ENCODE measurements at places on chromosomes 1 and 21.

- DNase-seq = no peak
Observed at GRCh38 chr1:178337091-178337706, 159.6 kb downstream of the CLEC20A start.

DNA sequence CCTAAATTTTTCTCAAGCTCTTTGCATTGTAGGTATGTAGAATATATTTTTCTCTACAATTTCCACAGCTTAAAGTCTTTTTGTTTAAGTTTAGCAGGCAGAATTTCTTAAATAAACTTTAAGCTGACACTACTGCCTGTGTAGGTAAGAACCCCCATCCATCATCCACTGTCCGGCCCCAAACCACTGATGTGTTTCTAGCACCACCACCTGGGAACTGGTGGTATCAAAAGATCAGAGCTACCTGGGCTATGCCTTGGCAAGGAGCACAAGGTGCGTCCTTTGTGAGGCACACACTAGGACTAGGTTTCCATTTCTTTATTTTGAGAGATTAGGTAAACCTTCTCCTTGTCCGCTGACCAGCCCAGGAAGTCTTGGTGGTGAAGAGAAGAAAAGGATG is 10.5 kb upstream of the LELP1 start:
- no peak for DNase-seq

GRCh38 chr1:222285526-222285925 is 262.4 kb downstream of the HHIPL2 start:
- DNase-seq = no peak

GRCh38 chr1:203152158-203153034 is 23.2 kb downstream of the MYBPH start:
- DNase-seq = no peak

- DNase-seq = no peak
Observed at GRCh38 chr1:204150702-204151551, 917 bp downstream of the ETNK2 start.

GRCh38 chr1:46246548-46247435 is 771 bp upstream of the RAD54L start:
- no peak for DNase-seq

GRCh38 chr1:6260961-6261614 is at the start of gene GPR153:
TSS of gene GPR153 (minus strand) at chr1:6261098. CDS start at chr1:6254905, 6,193 bp downstream.
- DNase-seq = no peak

DNA sequence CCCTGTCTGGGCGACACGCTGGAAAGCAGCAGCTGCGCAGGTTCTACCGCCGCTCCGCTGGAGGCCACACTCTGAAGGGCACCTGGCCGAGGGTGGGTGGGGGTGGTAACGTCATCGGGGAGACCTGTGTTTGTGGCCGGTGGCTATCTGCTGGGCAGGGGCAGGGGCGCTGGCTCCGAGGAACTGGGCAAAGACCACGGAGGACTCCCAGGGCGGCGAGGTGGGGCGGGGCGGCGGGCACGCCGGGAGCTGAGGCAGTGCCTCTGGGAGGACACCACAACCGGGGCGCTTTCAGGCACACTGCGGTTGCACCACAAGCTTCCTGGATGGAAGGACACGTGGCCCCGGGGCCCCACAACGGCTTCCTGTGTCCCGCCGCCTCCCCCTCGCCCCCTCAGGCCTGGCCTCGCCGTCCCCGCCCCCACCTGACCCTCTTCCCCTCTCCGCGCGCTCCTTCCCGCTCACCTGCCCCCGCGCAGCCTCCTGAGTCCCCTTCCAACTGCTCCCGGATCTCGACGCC is 3.3 kb upstream of the DENND2D start:
- no peak for DNase-seq

DNA sequence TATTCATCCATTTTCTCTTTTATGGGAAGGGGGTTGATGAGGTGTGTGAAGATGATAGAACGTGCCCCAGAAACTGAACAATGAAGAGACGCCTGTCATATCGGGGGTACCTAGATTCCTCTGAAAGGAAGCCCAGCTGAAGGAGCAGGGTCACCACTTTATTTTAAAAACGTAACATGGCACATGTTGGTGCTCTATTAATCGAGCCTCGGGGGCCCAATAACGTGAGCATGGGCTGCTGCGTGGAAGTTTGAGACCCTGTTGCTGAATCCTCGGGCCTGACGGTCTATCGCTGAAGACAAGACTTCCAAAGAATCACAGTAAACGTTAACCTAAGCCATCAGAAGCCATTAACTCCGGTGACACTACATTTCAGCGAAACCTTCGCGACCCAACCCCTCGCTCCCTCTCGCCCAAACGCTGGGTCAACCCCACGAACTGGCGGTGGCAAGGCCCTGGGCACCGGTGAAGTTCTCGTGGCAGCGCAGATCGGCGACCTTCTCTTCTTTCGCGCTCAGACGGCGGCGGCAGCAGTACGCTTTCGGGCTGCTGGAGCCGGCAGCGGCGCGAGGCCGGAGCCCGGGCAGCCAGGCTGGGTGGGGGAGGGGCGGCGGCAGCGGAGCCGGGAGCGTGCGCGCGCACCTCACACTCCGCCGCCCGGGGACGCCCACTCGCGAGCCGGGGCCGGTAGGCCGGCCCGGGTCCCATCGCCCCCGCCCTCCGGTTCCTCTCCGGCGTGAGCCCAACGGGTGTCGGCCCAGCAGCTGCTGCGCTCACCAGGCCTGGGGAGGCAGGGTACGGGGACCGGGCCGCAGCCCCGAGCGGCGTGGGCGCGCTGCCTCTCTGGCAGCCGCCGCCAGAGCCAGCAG is 838 bp upstream of the MAN1A2 start:
- no peak for DNase-seq

- no peak for DNase-seq
Observed at GRCh38 chr1:219442611-219443061, 170.3 kb downstream of the ZC3H11B start.

GRCh38 chr1:209620487-209620884 is 31.7 kb downstream of the LAMB3 start:
- DNase-seq = no peak

GRCh38 chr21:46388896-46389295 is 64.9 kb downstream of the PCNT start:
- DNase-seq = no peak

DNA sequence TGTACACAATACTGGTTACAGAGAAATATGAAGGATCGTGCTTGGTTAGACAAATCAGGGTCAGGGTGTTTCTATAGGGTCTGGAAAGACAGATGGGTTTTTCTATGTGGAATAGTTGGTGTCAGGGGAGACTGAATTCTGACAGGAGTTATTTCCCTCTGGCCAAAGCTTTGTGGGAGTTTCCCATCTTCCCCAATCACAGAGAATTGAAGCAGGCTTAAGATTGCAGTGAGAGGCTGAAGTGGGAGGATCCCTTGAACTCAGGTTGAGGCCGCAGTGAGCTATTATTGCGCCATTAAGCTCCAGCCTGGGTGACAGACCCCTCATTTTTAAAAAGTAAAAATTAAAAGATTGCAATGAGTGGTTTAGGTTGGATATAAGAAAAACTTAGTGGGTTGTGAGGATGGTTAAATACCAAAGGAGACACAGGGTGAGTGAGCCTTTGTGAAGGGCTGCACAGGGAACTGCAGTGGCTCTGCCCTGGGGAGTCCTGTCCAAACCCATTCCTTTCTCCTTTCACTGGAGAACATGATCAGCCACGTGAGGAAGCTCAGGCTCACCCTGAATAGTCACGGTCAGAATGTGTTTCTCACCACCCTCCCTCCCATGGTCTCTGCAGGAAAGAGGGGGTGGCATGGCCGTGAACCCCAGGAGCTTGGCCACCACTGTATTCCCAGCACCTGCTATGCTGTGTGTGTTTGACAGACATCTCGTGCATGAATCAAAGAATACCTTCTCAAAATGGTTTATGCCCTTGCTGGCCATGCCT is 101.2 kb downstream of the INTS7 start:
- no peak for DNase-seq

- no peak for DNase-seq
Observed at GRCh38 chr1:229664133-229664689, 38.2 kb downstream of the URB2 start.

DNA sequence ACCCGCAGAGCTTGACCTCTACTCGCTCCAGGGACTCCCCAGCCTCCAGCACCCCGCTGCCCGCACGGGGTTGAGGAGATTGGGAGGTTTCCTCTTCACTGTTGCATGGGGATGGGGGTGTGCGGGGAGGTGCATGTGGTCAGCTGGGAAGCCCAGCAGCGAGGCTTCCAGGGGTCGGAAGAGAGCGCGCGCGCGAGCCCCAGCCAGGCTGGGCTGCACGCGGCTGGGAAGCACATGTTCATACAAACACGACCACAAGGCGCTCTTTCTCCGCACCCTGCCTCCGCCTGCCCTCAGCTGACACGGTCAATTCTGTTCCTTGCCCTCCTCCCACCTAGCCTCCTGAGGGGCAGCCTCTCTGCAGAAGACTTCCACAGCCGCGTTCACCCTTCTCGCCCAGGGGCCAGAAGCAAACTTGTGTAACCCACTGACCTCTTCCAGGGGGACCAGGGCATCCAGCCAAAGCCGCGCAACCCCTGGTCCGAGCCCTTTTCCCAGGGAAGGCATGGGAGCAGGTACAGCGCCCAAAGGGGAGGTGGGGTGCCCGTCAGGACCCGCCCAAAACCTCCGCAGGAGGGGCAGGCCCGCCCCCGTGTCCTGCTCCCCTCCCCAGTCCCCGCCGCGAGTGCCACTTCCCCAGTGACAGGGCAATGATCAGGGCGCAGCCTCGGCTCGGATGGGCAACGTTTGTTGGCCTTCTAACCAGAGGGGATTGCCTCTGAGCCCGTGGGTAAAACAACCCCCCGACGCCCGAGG is 1.3 kb downstream of the COL24A1 start:
- DNase-seq = no peak

DNA sequence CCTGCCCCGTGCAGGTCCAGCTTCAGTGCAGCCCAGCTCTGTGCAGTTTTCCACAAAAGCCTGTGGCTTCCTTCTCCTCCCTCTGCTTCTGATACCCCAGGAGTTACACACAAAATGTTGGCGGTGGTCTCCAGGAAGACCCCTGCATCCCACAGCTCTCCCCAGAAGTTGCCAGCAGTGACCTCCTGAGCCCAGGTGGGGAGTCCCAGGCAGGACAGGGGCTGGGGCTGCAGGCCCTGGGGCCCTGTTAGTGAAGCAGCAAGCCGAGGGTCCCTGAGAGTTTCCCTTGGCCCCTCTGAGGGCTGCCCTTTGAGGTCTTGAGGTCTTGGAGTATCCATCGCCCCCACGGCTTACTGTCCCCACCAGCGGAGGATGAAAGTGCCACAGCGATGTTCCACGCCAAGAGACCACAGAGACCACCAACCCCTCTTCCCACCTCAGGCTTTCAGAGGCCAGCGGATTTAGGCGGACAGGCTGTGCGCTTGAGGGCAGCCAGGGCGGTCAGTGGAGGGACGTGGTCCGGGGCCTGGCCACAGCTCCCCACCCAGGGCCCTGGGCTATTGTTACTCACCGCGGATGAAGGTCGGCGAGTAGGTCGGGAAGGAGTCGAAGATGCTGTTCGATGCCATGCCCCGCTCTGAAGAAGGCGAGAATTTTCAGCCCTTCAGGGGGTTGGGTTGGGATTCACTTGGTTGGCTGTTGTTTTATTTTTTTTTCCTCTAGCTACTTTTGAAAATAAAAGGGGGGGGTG is 34.0 kb upstream of the RUNX3 start:
- no peak for DNase-seq

DNA sequence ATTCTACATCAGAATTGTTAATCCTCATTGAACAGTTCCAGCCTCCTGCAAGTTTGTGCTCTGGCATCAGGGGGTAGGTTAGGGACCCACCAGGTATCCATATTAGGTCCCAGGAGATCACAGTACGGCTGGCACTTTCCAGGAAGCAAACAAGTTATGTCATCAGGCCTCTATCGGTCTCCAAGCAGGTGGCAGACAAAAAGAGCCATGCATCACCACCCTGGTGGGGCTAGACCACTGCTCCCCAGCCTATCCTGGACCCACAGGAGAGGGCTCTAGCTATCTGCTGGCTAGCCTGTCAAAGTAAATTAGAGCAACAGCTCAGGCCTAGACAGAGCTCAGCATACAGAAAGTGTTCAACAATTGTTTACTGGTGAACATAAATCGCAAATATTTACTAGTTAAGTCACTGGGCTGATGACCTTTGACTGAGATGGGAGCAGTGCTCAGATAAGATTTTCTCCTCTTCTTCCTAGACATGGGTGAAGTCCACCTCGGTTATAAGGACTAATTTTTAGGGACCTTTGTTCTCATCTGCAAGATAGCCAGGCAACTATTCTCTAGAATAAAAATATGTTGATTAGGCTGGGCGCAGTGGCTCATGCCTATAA is 6.4 kb downstream of the NUAK2 start:
- DNase-seq = no peak

DNA sequence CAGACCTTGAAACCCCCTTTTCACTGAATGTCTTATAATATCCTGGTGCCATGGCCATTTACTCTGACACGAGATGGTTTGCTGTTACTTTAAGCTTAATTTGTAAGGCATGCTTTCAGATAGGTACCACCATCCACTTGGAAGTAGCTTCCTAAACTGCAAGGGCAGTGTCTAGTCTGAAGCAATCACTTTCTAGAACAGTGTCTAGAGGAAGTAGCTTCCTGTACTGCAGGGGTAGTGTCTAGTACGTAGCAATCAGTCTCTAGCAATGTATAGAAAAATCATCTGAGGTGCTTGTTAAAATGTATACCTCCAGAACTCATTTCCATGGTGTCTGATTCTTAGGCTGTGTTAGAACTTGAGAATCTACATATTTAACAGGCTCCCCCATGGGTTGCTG is 42.5 kb downstream of the ZBTB40 start:
- DNase-seq = no peak

DNA sequence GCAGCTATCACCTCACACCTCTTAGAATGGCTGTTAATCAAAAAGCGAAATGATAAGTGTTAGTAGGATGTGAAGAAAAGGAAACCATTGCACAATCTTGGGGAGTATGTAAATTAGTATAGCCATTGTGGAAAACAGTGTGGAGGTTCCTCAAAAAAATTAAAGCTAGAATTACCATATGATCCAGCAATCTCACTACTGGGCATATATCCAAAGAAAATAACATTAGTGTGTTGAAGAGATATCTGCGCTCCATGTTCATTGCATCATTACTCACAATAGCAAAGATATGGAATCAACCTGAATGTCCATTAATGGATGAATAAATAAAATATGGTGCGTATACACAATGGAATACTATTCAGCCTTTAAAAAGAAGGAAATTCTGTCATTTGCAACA is 68.9 kb downstream of the SNRPE start:
- DNase-seq = no peak

DNA sequence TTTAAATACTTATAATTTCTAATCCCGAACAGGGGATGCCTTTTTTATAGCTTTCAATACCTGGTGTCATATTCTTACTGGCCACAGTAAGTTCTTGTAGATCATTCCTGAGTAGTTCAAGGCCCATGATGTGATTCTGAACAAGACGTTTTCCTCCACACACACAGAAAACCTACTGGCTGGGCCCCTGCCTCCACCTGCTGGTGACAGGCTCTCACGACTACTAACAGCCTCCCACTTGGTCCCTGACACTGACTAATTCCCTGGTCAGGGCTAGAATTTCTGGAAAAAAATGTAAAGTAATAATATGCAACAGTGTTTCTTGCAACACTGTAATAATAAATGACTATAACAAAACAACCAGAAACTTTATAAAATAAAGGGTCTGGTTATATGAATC is 50.4 kb upstream of the RIPK4 start:
- DNase-seq = peak; percentile 44

DNA sequence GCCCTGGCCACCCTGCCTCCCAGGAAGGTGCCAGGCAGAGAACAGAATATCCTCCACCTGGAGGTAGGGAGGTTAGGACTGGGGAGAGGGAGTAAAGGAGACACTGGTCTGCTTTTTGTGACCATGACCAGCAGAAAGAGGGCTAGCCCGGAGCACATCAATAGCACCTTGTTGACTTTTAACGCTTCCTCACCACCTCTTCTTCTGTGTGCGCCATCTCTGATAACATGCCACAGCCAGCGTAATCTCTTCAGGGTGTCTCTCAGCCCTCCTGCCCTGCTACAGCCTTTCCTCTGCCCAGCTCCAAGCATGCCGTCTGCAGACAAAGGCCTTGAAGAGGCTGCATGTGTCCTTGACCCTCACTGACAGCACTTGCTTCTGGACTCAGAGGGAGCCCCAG is 50.9 kb upstream of the GJA5 start:
- DNase-seq = no peak
